ENCODE measurements at places on chromosomes 2 and 18. TPM values are rescaled to one million over a fixed set of nuclear protein-coding genes. Genes with fewer than 3 reads are reported as not detected.

Gene FBXO36
- total RNA-seq = 1.6 TPM

GRCh38 chr2:187503700-187504099 lies 50.5 kb downstream of the TFPI start:
- DNase-seq = no peak

- no peak for DNase-seq
These were observed 53.2 kb downstream of the CSRNP3 start for GRCh38 chr2:165522719-165523118.

GRCh38 chr18:49857708-49858107 lies 44.4 kb upstream of the ACAA2 start:
- no peak for DNase-seq

DNA sequence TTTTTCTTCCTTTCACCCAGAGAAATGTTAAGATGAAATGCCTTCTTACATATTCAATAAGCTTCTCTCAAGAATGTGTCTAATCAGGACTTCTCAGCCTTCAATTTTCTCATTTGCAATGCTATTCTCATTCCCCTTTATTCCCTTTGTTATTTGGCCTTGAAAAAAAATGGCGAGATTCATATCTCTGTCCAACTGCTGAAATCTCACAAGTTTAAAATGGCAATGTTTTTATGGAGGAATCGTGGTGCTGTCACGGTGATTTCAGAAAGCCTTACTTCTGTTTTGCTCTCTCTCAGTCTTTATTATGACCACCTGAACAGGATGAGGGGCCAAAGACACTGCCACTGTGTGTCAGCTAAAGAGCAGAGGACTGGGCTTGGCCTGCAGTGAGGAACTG lies 928.5 kb downstream of the DCC start:
- DNase-seq = no peak

- DNase-seq = peak; percentile 19
These were observed 1.8 kb upstream of the TBR1 start for GRCh38 chr2:161414042-161415033.

Measured in HFFc6 (cell line).